ENCODE measurements at places on chromosomes 1 and 21.

DNA sequence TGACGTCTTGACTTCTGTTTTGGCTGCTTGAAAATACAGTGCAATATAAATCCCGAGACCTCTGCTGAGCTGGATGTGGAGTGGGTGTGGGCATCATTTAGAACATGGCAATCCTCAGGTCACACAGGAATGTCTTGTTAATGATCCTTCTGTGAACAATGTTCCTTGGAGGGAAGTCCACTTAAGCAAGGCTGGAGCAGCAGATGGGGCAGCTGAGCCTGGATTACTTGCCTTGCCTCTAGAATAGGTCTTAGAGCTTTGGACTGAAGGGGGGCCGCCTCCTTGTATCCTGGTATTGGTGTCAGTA lies 926 bp upstream of the SCMH1 start:
- DNase-seq: no peak

- DNase-seq: no peak
Observed at GRCh38 chr21:38531591-38531990, 33.3 kb upstream of the ERG start.

DNA sequence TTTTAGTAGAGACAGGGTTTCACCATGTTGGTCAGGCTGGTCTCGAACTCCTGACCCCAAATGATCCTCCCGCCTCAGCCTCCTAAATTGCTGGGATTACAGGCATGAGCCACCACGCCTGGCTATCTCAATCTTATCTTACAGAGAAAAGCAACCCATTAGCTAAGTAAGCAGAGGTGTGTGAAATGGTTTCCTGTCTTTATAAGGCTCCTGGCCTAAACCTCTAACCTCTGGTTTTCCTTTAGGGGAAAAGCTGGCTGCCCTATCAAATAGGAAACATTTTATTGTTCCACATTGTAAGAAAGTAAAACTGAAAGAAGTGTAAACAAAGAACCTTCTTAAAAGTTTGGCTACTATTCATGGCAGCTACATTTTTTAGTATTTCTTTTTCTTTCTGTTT lies 78.3 kb upstream of the MORC3 start:
- no peak for DNase-seq

GRCh38 chr1:77095236-77095635 lies 124.0 kb downstream of the PIGK start:
- DNase-seq: no peak

DNA sequence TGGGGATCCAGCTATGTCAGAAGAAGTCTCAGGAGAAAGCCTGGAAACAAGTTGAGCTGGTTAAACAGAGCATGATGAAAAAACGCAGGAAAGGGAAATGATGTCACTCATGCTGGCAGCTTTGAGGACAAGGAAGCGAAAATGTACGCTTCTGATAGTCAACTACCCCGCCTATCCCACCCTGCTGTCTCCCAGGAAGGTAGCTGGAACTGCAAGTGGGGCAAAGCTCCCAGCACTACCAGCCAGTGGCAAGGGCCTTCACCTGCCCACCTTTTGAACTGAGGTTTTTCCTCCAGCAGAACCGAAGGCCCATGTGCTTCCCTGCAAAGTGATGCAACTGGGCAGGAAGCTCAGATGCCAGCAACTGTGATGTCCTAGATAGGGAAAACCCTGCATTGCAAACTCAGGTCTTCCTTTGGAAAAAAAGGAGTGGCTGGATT lies 6.3 kb upstream of the IL20 start:
- DNase-seq: no peak

DNA sequence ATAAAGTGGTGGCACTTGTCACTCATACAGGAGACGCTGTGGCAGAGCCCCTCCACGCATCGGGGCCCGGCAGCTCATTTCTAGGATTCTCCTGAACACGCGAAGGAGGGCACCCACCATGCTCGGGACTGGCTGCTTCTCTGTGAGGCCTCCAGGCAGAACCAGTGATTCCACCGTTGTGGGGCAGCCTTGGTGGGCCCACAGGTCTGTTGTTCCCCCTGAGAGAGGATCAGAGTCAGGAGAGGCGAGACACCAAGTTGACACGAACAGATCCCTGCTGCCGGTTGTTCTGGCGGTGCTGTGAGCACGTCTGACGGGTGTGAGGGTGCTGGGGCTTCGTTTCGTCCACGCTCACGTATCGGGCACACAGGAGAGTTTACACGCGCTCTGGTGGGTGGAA lies 26.6 kb downstream of the PRKCZ start:
- no peak for DNase-seq

GRCh38 chr21:34579411-34579810 lies 35.5 kb downstream of the RCAN1 start:
- no peak for DNase-seq

GRCh38 chr21:14120091-14120734 lies 90.5 kb downstream of the LIPI start:
- DNase-seq: peak; percentile 25

DNA sequence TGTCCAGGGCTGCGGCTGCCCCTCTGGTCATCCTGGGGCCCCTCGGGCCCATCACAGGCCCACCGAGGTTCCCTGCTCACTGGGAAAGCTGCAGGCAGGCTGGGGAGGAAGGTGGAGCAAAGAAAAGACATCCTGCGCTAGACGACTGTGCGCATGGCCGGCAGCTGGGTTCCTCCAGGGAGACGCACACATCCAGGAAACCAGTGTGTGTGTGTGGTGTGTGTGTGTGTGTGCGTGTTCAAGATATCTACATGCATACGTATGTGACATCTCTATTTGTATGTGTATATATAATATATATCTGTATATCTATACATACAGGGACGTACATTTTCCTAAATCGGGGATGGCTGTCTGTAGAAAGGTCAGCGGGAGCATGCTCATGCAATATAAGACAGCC lies 63.7 kb downstream of the ACOT7 start:
- no peak for DNase-seq

- DNase-seq: no peak
Observed at GRCh38 chr1:154006136-154006535, 15.6 kb downstream of the RPS27 start.

All from HT-29 (cell line).